ENCODE measurements at places on chromosomes 2 and 18.

DNA sequence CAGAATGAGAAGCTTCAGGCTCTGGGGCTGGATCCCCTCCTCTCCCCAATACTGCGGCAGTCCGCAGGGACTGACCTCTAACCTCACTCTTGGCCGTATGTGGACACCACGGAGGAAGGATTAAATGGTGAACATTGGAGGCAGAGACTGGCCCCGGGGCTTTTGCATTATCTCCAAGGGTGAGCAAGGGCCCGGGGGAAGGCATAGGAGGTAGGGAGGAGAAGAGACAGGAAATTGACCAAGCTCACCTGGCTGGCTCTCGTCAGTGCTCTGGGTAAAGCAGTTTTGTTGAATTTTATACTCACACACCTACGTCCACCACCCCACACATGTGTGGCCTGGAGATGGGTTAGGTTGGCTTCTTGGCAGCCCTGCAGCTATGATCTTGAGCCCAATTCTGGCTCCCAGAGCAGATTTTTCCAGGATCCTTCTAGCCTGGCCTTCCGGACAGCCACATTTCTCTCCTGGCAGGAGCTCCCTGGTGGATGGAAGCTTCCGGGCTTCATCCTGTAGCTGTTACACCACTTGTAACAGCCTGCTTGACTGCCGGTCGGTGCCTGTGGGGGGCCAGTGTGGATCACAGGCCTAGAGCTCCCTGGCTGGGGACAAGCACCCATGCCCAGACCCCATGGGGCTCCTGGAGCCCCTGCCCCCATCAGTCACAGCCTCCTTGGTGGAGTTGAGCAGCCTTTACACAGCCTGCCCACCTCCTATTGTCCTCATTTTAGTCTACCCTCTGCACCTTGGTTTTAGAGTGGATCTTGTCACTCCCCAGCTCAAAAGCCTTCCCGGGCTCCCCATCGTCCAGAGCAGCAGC is 7.6 kb downstream of the ITM2C start:
- H3K4me3 ChIP-seq, result no peak overlapping the region
- H3K4me1 ChIP-seq, result peaks cover 11% of the 10 kb centered on the region

GRCh38 chr18:79275992-79276391 is 119.7 kb upstream of the NFATC1 start:
- no peaks in the 10 kb centered on the region for H3K4me1 ChIP-seq
- DNase-seq, result no peak
- no peaks in the 10 kb centered on the region for H3K36me3 ChIP-seq
- H3K4me3 ChIP-seq, result no peak overlapping the region
- H3K27me3 ChIP-seq, result no peaks in the 10 kb centered on the region

DNA sequence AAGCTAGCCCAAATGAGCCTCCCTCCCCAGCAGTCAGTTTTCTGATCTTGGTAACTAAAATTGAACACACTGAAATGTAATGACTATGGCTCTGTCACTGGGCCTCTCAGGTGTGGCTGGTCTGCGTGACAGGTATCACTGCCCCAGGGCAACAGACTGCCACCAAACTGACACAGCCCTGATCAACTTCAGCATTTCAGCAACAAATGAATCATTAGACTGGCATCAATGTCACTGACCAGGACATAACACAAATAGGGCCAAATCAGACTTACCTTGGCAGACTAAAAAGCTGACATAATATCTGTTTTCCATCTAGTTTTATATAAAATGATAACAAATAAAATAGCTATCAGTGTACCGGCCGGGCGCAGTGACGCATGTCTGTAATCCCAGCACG is 290.8 kb upstream of the CHAC2 start:
- no peaks in the 10 kb centered on the region for H3K27me3 ChIP-seq
- no peaks in the 10 kb centered on the region for H3K4me1 ChIP-seq
- H3K4me3 ChIP-seq, result no peak overlapping the region
- no peak overlapping the region for H3K27ac ChIP-seq
- DNase-seq, result no peak

DNA sequence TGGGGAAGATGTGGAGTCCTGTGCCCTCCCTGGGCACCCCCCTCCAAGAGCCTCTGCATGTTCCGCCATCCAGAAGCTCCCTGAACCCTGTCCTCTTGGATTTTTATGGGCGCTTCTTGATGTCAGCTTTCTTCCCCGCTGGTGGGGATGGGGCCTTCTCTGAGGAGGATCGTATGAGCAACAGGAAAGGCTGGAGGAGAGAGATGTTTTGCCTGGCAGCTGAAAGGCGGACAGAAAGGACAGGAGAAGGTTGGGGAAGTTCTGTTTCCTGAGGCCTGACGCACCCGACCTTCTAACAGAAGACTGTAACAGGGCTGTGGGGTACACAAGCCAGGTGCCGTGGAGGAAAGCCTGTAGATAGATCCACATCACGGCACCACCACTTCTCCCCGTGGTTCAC is 238.8 kb downstream of the LDLRAD4 start:
- no peak for DNase-seq
- no peaks in the 10 kb centered on the region for H3K4me1 ChIP-seq
- H3K27ac ChIP-seq, result no peak overlapping the region
- no peak overlapping the region for H3K4me3 ChIP-seq
- no peaks in the 10 kb centered on the region for H3K36me3 ChIP-seq
- no peaks in the 10 kb centered on the region for H3K27me3 ChIP-seq

DNA sequence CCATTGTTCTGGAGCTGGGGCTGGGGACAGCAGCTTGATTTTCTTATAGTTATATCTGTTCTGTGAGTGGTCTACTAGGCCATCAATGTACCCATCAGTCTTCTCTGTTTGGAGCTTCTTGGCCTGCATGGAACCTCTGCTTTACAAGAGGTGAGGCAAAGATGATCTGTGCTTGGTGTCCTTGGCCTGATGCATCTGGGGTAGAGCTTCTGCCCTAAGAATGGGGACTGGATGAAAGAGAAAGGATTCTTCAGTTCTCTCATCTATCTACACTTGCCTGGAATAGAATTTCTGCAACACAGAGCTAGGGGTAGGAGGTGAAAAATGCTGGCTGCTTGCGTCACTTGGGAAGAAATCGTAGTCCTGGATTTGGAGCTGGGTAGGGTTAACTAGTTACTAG is 46.2 kb downstream of the ACSL3 start:
- no peaks in the 10 kb centered on the region for H3K36me3 ChIP-seq
- H3K4me1 ChIP-seq, result peaks cover 6% of the 10 kb centered on the region
- DNase-seq, result no peak
- H3K27me3 ChIP-seq, result no peaks in the 10 kb centered on the region
- no peak overlapping the region for H3K4me3 ChIP-seq

GRCh38 chr2:239106314-239106908 is 258.5 kb downstream of the TWIST2 start:
- H3K27ac ChIP-seq, result no peak overlapping the region
- H3K4me3 ChIP-seq, result no peak overlapping the region
- H3K27me3 ChIP-seq, result no peaks in the 10 kb centered on the region
- peaks cover 6% of the 10 kb centered on the region for H3K36me3 ChIP-seq
- no peak for DNase-seq

- no peak overlapping the region for H3K4me3 ChIP-seq
- H3K27me3 ChIP-seq, result no peaks in the 10 kb centered on the region
- DNase-seq, result no peak
- peaks cover 25% of the 10 kb centered on the region for H3K4me1 ChIP-seq
Observed at GRCh38 chr2:42096869-42097591, 49.2 kb downstream of the PKDCC start.

- peaks cover 13% of the 10 kb centered on the region for H3K36me3 ChIP-seq
- H3K4me3 ChIP-seq, result no peak overlapping the region
- no peak for DNase-seq
- H3K27ac ChIP-seq, result no peak overlapping the region
- peaks cover 33% of the 10 kb centered on the region for H3K4me1 ChIP-seq
Observed at GRCh38 chr2:96830044-96830562, 13.7 kb downstream of the ANKRD23 start.

GRCh38 chr2:43519643-43520221 is 76.1 kb downstream of the THADA start:
- no peaks in the 10 kb centered on the region for H3K36me3 ChIP-seq
- H3K27ac ChIP-seq, result peak overlapping the region; percentile 25
- DNase-seq, result peak; percentile 48

DNA sequence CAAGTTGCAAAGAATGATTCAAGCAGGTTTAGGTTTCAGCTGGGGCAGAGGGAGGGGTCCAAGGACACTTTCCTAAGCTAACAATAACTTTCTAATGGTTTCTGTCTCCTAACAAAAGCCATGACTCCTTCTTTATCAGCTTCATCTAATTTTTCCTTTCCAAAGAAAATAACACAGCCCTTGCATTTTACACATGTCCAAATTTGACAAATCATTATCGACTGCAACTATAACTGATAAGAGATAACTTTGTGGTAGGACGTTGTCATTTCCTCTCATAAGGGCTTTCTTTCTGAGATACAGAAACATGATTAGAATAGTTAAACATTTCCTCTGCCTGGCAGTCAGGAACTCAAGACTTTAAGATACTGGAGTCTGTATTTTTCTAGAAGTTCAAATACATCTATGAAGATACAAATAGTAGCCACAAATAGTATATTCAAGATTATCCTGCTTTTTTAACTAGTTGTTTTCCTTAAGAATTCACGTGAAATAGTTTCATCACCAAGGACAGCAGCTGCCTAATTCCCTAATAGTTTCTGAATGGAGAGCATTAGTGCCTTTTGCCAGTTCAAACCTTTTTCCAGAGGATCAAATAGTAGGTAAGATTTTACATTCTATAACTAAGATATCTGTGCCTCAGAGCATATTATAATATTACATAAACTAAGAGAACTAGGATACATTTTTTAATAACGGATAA is 263.2 kb downstream of the EXOC6B start:
- H3K36me3 ChIP-seq, result no peaks in the 10 kb centered on the region
- H3K27me3 ChIP-seq, result no peaks in the 10 kb centered on the region
- H3K27ac ChIP-seq, result no peak overlapping the region
- no peak for DNase-seq

DNA sequence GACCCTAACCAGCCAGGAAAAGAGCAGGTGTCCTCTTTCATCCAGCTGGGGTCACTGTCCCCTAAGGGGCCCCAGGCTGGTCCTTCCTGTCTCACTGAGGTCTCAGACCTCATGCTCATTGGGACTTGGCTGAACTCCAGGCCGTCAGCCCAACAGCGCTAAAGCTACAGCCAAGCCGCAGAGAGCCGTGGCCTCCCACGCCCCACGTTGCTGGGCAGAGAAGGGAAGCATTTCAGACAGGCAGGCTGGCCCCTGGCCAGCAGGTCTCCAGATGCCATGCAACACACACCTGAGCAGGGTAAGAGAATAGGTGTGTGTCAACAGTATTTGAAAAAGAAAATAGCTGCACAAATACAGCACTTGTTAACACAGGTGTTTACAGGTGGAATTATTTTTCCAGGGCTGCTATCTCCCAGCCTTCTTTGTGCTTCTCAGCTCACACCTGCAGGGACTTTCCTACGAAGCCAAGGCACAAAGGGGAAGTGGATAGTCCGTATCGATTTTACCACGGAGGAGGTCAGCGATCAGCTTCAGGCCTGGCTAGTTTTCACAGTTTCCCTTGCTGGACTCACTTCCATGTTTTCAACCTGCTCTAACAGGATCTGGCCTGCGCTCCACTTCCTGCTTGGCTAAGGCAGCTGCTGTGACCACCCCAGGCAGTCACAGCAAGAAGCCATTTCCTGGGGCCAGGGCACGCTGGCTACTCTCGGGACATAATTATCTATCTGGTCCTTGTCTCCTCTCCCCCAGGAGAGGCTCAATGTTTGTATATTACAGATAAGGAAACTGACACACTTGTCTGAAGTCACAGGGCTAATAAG is 156.1 kb upstream of the ID2 start:
- H3K36me3 ChIP-seq, result no peaks in the 10 kb centered on the region
- H3K27ac ChIP-seq, result peak overlapping the region; percentile 45
- no peak overlapping the region for H3K4me3 ChIP-seq
- peaks cover 26% of the 10 kb centered on the region for H3K4me1 ChIP-seq
- no peaks in the 10 kb centered on the region for H3K27me3 ChIP-seq

GRCh38 chr2:106129150-106129549 is 65.0 kb downstream of the UXS1 start:
- no peak overlapping the region for H3K27ac ChIP-seq
- no peaks in the 10 kb centered on the region for H3K36me3 ChIP-seq
- DNase-seq, result no peak
- H3K4me1 ChIP-seq, result peaks cover 23% of the 10 kb centered on the region
- H3K4me3 ChIP-seq, result no peak overlapping the region

DNA sequence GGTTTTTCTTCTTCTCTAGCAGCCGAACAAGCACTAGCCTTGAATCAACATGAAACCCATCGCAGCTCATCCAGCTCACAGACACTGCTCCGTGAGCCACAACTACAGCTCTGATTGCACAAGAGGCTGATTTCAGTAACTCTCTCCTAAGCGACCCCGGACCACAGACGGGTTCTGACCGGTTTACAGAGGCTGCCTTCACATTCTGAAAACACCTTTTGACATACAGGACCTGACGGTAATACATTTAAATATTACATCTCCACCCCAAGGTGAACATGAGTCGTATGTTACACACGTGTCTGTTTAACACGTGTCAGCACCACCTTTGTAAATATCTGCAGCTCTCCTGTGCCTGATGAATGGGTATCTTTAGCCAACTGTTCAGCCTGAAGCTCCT is 120.7 kb downstream of the TMEM18 start:
- H3K4me3 ChIP-seq, result no peak overlapping the region
- DNase-seq, result no peak
- no peak overlapping the region for H3K27ac ChIP-seq
- peaks cover 9% of the 10 kb centered on the region for H3K4me1 ChIP-seq

- no peak overlapping the region for H3K4me3 ChIP-seq
- H3K36me3 ChIP-seq, result no peaks in the 10 kb centered on the region
- no peak overlapping the region for H3K27ac ChIP-seq
- H3K27me3 ChIP-seq, result no peaks in the 10 kb centered on the region
Observed at GRCh38 chr18:66971960-66972359, 368.1 kb upstream of the CDH19 start.

GRCh38 chr2:105739944-105740530 is 4.7 kb upstream of the NCK2 start:
- H3K27ac ChIP-seq, result no peak overlapping the region
- H3K36me3 ChIP-seq, result no peaks in the 10 kb centered on the region
- H3K27me3 ChIP-seq, result no peaks in the 10 kb centered on the region
- peaks cover 7% of the 10 kb centered on the region for H3K4me1 ChIP-seq

DNA sequence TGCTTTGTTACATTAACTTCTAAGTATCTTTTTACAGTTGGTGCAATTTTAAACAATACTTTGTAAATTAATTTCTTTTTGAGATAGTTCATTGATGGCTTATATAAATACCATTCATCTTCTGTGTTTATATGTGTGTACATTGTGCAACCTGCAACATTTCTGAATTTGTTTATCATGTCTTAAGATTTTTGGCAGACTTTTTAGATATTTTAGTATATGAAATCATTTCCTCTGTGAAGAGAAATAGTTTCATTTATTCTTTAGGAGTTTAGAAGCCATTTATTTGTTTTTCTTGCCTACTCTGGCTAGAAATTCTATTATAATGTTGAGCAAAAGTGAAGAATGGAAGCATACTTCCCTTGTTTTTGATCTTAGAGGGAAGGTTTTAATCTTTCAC is 337.8 kb upstream of the DSEL start:
- no peaks in the 10 kb centered on the region for H3K4me1 ChIP-seq
- no peak overlapping the region for H3K27ac ChIP-seq
- H3K4me3 ChIP-seq, result no peak overlapping the region
- no peaks in the 10 kb centered on the region for H3K36me3 ChIP-seq

GRCh38 chr2:171102802-171103201 is 57.9 kb downstream of the TLK1 start:
- no peak overlapping the region for H3K4me3 ChIP-seq
- peaks cover 12% of the 10 kb centered on the region for H3K4me1 ChIP-seq
- DNase-seq, result no peak
- H3K27ac ChIP-seq, result no peak overlapping the region

- H3K27ac ChIP-seq, result no peak overlapping the region
- peak; percentile 25 for DNase-seq
- H3K27me3 ChIP-seq, result no peaks in the 10 kb centered on the region
- no peaks in the 10 kb centered on the region for H3K36me3 ChIP-seq
- H3K4me1 ChIP-seq, result no peaks in the 10 kb centered on the region
- no peak overlapping the region for H3K4me3 ChIP-seq
Observed at GRCh38 chr2:35035883-35036282, 1319.7 kb upstream of the CRIM1 start.
